ENCODE measurements at places on chromosomes 16 and 17.

DNA sequence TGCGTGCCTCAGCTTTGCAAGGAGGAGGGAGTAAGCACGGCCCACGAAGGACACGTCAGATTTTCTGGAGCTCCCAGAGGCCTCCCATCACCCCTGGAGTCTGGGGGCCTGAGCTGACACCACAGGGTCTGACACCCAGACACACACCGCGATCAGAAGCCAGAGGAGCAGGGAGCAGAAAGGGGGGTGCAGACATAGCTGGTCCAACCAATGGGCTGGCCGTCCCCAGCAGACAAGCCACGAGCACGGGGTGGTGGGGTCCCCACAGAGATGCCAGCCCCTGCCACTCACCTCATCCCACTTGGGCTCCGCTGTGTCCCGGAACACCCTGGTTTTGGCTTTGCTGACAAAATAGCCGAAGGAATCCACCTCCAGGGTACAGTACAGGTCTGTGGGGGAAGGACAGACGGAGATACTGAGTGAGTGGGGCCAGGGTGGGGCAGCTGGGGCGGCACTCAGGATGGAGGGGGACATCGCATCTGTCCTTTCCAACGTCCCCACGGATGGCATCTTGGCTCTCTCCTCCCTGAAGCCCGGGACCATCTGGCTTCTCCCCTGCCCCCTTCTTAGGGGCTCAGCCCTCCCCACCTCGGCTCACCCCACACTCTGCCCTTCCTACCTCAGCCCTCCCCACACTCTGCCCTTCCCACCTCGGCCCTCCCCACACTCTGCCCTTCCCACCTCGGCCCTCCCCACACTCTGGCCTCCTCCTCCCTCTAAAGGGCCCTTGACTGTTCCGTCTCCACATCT lies 53.5 kb downstream of the TIMM22 start:
- no peak for DNase-seq

GRCh38 chr17:19365833-19366636 lies 3.5 kb upstream of the B9D1 start:
- DNase-seq = no peak

DNA sequence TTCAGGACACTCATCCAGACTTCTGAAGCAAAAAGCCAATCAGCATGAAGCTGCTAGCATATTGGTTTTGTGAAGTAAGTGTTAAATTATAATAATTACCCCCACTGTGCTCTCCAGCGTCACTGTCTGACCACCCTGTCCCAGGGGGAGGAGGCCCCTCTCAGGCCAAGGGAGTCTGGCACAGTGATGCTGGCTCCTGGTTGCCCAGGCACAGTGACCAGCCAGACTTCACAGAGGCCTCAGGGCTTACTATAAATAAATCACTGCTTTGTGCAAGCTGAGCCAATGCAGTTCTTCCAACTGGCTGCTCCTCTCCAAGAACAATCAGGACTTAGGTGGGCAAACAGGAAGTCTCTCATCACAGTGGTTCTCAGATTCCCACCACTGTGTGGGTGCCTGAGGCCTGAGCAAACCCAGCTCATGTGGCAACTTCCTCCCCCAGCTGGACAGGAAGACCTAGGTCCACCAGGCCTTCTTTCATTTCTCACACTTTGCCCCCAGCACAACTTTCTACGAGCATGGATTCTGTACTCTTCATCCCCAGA lies 1.7 kb upstream of the DBNDD1 start:
- no peak for DNase-seq

DNA sequence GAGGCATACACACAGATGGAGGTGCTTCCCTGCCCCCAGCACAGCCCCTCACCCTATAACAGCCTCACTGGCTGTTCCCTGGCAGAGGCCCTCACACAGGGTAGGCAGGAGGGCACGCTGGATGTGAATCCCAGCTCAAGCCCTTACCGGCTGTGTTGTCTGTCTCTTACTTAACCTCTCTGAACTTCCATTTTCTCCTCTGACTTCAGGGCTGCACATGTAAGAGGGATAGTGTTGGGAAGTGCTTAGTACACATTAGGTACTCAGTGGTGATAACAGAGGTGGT lies 24.6 kb upstream of the EIF1 start:
- no peak for DNase-seq

DNA sequence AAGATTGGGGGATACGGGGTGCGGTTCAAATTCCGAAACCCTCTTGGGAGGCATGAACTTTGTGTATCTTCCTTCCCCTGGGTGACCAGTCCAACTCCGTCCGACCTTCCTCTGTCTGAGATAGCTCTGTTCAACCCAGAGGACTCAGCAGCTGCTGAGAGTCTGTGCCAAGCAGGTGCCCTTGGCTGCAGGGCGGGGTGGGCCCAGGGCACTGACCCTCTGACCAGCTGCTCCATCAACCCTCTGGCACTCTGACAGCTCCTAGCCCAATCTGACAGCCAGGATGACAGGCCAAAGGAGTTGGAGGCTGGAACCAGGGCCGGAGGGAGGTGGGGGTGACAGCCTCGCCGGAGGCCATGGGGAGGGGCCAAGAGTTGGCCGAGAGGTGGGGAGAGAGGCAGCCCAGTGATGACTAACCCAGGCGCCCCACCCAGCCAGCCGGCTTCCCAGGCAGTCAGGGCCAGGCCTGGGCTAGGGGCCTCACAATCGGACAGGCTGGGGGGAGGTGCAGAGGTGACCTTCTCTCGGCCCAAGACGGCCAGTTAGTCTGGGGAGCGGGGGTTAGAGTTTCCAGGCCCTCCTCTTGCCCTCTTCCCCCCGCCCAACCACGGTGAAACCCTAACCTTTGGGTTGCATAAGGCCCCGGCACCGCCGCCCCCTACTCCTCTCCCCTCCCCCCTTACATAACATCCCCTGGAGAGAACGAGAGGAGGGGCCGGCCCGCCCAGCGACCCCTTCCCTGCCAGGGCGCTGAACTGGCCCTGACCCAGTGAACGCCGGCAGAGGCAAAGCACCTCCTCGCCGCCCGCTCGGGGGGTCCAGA lies 5.0 kb upstream of the TLCD2 start:
- DNase-seq = no peak

- DNase-seq = no peak
Observed at GRCh38 chr17:60744355-60744966, 66.8 kb downstream of the BCAS3 start.

DNA sequence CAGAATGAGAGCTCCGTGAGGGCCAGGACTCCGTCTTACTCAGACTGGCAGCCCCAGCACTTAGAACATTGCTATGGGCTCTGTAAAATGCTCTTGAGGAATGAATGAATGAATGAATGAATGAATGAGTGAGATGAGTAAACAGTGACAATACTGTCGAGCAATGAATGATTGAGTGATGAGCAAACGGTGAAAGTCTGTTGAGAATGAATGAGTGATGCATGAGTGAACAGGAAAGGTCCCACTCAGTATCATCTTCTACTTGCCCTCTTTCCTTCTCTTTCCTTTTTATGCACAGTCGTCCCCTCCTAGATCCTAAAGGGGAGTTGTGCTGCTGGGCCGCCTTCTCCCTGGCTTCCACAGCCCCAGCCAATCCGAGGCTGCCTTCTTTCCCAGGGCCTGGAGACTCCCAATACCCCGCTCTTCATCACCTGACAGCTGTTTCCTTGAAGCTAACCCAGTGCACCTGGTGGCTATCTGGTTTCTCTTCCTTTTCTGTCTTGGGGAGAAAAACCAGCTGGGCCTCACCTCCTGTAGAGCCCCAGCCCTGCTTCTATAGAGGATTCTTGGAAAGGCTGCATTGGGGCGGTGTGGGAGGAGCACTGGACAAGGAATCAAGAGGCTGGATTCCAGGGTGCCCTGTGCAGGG lies 32.7 kb upstream of the CACNG1 start:
- DNase-seq = peak; percentile 62

DNA sequence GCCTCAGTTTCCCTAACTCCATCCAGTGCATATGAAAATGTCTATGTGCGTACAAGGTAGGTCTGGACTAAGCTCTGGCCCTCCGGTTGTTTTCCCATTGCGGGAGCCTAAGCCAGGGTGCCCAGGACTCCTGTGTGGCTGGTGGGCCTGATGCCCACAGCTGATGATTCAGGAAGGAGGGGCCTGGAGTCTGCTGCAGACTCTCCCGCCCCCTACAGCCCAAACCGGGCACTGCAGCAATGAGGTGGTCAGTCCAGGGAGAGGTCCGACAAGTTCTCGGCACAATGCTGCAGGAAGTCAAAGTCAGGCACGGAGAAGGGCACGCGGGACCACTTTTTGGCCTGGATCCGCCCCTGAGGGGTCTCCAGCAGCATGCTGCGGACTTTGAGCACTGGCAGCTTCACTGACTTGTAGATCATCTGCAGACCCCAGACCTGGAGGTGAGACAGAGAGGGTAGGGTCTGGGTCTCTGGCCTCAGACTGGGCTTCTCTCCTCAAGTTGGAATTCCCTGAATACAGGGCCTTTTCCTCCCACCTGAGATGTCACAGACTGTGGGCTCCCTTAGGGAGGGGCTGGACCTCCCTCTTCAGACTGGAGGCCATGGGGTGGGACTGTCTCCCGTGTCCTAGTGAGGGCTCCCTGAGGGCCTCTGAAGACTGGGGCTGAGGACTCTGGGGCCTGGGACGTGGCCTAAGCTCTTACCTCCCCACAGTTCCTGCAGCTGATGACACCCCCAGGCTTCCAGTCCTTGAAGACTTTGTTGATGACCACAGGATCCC lies 3.4 kb upstream of the ZNF385C start:
- DNase-seq = no peak

Data from GM06990 (cell line).